Stimulated activated CD8-positive, alpha-beta memory T cell treated with anti-CD3 and anti-CD28 coated beads, Interleukin-7, amount 100 ng/mL, for 24 hours (primary cell): ENCODE measurements at places on chromosomes 5 and 9.

- no peak for DNase-seq
Measured at GRCh38 chr5:119353686-119354366, 2.0 kb upstream of the TNFAIP8 start.

DNA sequence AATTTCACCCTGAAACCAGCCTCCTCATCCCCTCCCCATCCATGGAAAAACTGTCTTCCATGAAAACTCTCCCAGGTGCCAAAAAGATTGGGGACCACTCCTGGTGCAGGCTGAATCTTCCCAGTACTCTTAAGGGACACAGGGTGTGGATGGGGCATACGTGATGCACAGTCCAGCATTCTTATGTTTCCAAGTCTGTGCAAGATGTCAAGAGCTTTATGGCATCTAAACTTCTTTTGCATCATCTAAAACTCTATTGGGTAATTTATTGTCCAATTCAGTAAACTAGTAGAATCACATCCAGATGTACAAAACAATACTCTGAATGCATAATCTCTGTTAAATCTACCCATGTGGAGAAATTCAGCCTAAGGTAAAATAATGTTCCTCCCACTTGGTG, 9.3 kb upstream of the FGD3 start:
- no peak for DNase-seq

GRCh38 chr5:139251281-139251687, 42.3 kb upstream of the MATR3 start:
- DNase-seq = no peak

DNA sequence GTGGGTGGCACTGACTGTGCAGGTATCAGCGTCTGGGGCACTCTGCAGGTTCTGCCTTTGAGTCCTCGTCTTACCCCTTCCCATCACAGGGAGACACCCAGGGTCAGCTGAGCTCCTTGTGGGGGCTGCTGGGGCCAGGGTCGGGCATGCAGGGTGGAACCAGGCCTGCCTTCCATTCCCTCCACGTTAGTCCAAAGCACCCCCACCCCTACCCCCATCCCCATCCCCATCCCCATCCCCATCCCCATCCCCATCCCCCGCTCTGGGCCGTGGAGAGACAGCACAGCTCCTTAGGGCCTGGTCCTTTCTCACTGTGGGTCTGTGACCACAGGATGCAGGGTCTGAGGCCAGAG, 1.6 kb upstream of the PITX1 start:
- no peak for DNase-seq

DNA sequence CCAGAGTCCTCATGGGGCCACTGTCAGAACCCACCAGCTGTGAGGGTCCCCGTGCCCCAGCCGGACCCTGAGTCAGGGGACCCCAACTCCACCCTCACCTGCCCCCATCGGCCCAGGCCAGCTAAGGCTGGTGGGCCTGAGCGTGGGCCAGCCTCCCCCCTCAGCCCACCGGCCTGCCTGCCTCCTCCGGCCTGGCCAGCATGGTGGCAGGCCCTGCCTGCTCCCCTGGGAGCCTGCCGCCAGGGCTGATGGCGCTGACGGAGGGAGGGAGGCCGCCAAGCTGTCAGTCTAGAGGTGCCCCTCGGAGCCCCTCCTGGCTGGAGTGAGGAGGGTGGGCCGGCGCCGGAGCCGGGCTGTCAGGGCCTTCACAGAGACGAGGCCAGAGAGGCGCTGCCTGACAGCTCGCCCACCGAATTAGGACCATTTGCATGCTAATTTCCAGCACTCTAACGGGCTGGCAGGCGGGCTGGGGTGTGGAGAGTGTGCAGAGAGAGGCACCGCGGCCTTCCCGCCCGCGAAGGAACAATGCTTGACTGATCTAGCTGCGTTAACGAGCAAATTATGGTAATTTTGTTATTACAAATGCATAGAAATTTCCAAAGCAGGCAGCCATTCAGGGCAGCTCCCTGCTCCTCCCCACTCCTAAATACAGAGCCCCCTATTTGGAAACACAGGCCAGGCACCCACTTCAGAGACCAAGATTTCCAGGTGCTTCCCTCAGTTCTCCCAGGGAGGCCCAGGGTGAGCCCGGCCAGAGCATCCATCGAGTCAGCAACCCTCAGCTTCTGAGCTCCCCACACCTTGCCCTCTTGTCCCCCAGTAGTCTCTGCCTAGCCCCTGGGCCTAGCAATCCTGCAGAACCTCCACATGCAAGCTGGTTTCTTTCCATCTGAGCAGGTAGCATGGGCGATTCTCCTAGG, 169.3 kb downstream of the PAX5 start:
- DNase-seq = no peak

DNA sequence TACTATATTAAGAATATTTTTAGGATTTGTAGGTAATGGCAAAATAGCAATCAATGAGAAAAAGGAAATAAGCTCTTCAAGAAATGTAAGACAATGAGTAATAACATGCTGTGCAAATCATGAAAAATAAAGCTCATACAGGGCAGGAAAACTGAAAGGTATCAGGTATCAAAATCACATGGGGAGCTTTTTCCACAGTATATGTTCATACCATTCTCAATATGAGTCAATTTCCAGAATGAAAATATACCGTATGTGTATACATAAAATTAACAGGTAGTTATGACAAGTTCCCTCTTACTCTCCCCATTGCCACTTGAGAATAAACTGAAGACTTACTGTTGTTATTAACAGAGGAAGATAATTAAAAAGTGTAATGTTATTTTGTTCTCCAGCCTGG, 35.9 kb downstream of the EFCAB9 start:
- DNase-seq = no peak

GRCh38 chr5:17252543-17252942, 35.1 kb downstream of the BASP1 start:
- no peak for DNase-seq

DNA sequence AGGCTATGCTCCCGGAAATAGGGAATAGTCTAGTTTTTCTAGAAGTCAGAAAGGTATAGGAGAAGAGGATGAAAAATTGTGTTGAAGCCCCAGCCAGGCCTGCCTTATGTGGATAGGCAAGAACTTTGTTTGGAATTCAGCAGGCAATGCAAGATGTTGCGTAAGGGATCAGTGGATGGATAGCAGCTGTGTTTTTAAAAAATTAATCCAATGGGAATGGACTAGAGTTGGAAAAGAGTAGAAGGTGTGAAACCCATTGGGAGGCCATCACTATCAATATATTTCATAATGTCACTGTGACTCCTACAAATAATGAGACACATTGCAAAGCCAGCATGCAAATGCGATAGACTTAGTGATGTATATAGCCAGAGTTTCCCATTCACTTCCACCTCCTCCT, 281.9 kb downstream of the MARCHF11 start:
- no peak for DNase-seq

- DNase-seq = no peak
Measured at GRCh38 chr9:19231904-19232822, 1.7 kb downstream of the DENND4C start.

- no peak for DNase-seq
Measured at GRCh38 chr5:163504079-163504931, 1.1 kb upstream of the MAT2B start.

DNA sequence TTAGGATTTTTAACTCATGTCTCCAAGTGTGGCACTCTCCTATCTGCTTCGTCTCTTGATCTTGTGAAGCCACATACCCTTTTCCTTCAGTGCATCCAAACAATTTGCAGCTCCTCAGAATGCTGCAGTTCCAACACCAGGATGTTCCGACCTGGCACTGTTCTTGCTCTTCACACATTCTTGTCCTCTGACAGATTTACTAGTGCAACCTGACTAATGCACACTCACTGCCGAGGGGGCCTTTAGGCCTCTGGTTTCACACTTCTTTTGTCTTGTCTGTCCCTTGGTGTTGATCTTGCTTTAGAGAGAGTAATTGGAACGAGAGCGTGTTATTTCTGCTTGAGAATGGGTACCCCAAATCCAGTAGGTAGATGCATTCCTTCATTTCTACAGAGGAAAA, 15.0 kb downstream of the ARHGAP26 start:
- DNase-seq = no peak

DNA sequence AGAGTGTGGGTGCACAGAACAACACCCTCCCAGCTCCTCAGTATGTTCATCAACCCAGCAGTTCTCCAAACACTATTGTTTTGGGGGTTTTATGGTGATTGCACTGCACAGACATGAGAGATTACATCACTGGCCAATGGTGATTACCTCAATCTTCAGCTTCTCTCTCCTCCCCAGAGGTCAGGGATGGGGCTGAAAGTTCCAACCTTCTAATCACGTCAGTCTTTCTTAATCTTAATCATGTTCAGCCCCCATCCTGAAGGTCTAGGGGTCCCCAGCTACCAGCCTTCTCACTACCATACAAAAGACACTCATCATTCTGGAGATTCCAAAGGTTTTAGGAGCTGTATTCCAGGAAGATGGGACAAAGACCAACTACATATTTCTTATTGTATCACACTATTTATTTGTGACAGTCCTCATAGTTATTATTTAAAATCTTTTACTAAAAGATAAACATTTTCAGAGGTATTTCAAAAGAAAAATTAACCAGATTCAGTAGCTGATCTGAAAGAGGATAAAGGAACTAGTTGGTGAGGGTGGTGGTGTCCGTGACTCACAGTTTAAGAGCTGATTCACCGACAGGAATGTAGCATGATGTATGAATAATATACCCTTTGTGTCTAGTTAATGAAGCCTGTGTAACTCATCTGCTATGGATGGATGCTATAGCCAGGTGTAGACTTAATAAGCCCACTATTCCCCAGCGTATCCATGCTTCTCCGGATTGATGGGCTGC, 35.6 kb downstream of the RASEF start:
- no peak for DNase-seq

DNA sequence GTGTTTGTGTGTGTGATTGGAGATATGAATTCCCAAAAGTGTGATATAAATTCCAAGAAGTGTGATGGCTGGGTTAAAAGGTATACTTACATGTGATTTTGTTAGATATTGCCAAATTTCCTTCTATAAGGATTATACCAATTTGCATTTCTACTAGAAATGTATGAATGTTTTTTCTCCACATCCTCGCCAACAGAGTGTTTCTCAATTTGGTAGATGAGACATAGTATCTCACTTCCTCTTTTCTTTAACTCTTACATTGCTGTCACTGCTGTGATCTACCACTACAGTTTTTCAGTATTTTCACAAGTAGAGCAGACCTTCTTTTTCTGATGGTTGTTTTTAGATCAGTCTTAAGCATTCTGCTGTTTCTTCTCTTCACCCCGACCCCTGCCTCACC, 111.3 kb downstream of the FER start:
- no peak for DNase-seq

- no peak for DNase-seq
Measured at GRCh38 chr9:19379283-19379682, 753 bp downstream of the RPS6 start.

DNA sequence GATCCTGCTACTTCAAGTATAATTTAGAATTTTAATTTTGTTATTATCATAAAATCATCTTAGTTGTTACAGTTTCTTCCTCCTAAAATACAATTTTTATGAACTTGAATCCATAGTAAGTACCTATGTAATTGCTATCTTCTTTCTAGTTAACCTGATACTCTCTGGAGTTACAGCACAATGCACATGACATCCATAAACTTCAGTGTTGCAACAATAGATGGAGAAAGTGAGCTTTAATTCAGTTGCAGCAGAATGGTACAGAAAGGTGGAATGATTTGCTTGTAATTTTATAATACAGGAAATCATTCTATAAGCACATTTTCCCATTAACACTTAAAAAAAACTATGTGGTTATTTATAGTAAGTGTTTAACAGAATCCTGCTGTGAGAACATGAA, 372.0 kb downstream of the CDH9 start:
- DNase-seq = no peak

DNA sequence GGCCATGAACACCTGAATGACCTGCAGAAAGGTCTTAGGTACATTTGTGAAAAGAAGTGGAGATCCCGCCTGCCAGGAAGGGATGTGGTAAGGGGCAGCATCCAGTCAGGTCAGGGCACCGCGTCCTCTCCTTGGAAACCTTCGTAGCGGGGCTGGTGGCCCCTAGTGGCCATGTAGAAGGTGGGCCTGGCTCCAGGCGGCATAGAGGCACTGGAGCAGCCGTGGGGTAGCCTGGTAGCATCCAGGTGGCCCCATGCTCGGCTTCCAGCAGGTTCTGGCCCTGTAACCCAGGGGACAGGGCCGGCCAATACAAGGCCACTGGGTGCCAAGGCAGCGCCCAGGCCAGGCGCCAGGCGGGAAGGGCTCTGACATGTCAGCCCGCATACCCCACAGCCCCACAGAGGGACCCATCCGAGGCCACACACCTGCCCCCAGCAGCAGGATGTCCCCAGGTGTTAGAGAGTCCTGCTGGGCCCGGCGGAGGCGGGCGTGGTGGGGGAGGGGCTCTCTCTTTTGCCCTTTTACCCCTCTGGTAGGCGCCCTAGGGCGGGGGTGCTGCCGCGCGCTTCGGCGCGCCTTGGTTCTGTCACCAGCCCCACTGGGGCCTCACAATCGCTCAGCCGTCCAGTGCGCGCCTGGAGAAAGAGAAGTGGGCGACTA, 58.3 kb upstream of the SPATA31E1 start:
- DNase-seq = no peak

DNA sequence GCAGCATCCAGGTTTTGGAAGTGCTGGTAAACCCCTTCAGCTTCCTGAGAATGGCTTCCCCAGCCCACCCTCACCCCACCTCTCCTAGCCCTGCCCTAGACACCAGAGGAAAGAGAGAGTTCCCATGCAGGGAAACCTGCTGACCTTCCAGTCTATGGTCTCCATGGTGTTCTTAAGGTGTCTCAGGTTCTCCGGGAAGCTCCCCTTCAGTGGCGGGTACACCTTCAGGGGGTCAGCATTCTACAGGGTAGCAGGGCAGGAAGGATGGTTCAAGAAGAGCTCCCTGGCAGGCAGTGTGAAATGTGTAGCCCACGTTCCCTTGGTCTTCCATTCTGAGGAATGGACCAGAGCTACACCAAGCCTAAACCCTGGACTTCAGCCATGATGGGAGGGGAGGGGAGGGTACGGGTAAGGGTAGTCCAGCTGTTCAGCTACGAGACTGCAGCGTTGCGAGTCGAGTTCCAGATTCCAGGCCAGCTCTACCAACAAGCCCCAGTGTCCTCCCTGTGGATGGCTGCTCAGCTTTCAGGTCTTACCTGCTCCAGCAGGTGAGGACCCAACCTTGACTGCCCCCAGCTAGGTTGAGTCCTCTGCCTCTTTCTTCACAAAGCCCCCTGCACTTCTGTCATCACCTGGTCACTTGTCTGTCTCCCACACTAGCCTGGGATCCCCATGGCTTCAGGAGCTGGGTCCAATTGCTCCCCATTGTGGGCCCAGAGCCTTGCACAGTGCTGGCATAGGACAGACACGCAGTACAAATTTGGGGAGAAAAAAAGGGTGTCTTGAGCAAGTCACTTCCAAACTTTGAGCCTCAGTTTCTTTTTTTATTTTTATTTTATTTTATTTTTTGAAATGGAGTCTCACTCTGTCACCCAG, 7.5 kb downstream of the CD74 start:
- DNase-seq = no peak

GRCh38 chr5:131846536-131846935, 49.7 kb upstream of the FNIP1 start:
- no peak for DNase-seq

GRCh38 chr9:27836661-27837401, 263.6 kb upstream of the C9orf72 start:
- no peak for DNase-seq

- no peak for DNase-seq
Measured at GRCh38 chr5:107032629-107033028, 638.1 kb downstream of the EFNA5 start.
